ENCODE measurements at places on chromosomes 1 and 21.

DNA sequence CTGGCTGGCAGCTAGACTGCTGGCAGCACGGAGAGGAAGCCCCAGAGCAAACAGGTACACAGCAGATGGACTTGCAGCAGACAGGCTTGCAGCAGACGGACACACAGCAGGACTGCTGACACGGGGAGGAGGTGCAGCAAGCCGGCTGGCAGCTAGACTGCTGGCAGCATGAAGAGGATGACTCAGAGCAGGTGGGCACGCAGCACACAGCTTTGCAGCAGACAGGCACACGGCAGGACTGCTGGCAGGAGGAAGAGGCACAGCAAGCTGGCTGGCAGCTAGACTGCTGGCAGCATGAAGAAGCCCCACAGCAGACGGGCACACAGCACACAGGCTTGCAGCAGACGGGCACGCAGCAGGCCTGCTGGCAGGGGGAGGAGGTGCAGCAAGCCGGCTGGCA is 498 bp downstream of the KRTAP10-2 start:
- DNase-seq: no peak

GRCh38 chr1:245464290-245464689 is 309.5 kb downstream of the KIF26B start:
- DNase-seq: no peak

DNA sequence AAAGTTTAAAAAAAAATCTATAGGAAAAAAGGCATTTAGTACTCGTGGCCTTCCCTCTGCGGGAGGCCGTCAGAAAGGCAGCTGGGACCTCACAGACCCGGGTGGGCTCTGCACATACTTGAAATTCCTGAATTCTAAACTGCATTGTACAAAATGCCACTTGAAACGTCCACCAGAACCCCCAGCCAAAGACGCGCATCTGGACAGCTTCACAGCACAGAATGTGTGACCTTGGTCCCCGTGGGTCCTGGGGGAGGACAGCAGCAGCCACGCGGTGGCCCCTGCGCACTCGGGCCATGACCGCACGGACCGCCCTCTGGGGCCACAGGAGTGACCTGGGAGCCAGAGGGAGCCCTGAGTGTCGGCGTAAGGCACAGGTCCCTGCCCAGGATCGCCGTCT is 20.6 kb upstream of the MRPS14 start:
- no peak for DNase-seq

DNA sequence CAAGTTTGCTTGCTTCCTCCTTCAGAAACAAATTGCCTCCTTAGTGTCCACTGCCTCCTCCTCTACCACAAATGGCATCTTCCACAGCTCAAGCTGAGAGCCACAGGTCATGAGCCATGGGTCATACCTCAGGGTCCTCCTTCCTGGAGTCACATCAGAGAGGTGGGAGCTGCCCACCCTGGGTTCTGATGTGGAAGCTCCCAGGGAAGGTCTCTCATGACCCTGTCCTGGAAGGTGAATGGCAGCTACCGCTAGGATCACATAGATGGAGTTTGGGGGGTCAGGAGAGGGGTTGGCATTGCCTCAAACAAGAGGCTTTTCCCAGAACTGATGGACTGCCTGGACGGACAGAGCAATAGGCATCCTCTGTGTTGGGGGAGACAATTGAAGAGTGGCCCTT is 321.4 kb downstream of the MATN1 start:
- no peak for DNase-seq

- DNase-seq: no peak
These were observed 199.2 kb downstream of the ROR1 start for GRCh38 chr1:63973005-63973419.

DNA sequence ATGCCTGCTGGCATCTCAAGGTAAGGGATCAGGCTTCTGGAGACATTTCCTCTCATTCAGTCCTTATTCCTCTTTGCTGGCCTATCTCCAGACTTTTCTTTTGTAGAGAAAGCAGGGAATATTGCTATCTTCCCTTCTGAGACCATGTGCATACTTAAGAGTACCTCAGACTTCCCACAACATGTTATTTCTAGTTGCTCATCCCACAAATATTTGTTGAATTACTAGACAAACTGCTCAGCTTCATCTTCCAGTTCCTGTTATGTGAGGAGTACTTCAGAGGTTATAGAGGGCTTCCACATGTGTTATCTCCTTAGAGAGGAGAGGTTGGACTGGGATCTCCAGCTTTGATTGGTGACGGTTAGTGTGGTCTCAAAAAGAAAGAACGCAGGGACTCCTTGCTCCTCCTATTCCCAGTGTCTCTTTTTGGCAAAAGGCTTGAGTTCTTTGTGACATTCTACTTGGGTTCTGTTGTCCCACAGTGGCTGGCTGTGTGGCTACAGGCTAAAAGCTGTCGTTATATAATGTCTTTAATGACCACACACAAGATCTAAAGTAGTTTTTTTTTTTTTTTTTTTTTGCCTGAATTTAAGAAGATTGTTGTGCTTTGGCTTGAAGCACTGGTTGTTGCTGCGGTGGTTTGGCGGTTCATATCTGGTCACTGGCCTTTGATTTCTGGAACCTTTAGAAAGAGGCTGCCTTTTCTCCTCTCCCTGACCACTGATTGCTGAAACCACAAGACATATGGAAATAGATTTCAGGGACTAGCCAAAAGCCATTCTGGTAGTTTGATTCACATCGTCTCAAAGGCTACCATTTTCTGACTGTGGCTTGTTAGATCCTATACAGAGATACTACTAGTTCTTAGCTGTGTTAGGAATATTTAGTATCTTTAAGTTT is 78.7 kb downstream of the FGGY start:
- no peak for DNase-seq

All from DND-41 (cell line).